ENCODE measurements at places on chromosomes 2 and 18.

DNA sequence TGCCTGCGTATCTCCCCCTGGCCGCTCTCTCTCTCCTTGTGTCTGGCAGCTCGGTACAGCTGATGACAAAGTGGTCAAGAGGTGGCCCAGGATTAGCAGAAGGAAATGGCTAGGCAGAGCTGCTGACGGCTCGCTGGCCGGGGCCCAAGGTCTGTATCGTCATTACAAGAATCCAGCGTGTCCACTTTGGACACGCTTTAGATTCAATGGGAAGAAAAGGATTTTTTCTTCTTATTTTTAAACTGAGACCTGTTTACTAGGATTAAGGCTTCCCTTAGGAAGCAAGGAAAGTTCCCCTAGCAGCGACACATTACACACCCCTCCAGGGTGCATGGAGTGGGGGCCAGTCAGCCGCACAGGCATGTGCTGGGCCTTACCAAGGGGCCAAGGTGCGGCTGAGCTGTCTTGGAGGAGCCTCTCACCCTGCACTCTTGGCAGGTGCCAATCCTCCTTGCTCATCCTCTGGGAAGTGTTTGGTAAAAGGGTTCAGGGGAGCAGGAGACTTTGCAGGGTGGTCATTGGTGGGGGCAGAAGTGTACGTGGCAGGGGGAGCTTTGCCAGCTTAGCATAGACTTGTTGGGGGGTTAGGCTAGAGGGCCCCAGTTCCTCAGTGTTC is 76.8 kb downstream of the POLR1A start:
- no peak for DNase-seq

- DNase-seq: no peak
Measured at GRCh38 chr2:205773989-205774388, 91.7 kb downstream of the NRP2 start.

DNA sequence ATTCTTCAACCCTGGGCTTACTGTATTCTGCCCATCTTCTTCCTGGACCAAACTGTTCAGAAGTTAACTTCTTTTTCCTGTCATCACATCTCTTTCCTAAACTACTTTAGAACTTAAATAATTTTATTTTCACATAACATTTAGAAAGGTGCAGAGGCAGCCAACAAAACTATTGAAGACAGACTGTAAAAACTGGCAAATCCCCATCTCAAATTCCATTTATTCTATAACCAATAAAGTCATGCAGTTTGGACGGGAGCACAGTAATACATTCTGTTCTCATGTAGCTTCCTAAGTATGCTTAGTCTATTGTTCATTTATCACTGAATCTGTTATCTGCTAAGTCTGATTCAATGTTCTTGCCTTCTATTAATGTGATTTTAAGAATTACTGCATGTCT is 99.1 kb downstream of the SMAD2 start:
- DNase-seq: no peak

GRCh38 chr2:241542278-241542605 is 16.3 kb upstream of the BOK start:
- no peak for DNase-seq

DNA sequence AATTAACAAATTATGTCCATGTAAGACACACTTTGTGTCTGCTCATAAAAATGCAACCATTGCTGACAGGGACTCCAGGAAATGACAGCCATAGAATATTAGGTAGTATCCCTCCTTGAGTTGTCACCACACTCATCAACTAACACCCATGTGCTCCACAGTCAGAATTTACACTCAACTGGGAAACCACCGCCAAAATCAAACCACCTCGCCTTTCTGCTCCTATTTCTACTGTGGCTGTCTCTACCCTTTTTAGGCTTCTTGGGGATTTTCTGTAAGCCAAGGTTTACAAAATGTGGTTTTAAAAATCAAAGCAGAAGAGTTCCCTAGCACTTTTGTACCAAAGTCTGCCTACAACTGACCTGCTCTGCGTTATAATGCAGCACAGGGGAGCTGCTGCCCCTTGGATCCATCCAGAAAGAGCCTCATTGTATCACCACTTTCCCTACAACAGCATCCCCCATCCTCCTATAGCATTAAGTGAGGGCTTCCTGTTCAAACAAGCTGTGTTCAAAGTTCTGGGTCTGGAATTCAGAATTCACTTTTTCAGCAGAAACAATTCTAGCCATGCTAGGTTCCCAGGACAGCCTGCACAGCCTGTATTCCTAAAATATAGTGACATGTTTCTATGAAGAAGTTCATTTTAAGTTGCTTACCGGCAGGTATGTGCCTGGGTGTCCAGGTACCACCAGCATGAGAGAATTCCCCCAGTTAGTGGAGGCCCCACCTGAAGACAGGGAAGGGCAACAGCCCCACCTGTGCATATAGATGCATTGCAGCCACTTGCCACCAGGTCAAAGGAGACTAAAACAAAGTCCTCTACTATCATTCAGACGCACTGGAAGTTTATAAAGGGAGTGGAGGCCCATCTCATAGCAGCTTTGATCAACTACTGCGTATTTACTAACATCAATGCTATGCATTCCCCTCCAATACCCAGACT is 104.3 kb downstream of the MYO5B start:
- no peak for DNase-seq

Measured in left renal cortex interstitium (tissue), 4 donors.